AG04449 (cell line): ENCODE measurements at places on chromosomes 4 and X.

DNA sequence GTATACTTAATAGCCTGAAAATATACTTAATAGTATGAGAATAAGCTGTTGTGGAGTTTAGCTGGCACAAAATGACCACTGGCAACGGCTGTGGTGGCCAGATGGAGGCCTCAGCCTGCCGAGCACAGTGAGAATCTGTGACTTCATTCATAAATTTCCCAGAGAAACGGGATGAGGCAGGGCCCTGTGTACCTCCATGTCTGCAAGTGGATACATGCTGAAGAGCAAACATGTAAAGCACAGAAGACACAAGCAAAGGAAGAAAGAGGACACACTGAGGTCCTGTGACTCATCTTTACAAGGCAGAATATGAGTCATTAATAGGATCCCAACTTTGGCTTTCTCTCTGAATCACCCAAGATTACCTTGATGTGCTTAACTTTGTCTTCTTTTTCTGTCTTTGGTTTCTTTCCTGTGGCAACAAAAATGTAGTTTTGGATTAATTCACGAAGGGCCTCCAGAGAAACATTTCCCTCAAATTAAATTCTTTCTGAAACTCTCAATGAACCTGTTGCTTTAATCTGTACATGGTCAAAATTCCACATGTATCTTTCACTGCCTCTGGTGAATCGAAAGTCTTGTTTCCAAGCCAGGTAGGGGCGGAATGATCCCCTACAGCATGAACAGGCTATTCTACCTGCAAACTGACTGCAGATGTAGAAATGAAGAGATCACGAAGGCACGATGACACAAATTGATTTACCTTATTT is 56.4 kb downstream of the IRF2 start:
- peak; percentile 47 for DNase-seq

GRCh38 chr4:158965226-158965625 is 137.7 kb upstream of the RAPGEF2 start:
- no peak for DNase-seq

DNA sequence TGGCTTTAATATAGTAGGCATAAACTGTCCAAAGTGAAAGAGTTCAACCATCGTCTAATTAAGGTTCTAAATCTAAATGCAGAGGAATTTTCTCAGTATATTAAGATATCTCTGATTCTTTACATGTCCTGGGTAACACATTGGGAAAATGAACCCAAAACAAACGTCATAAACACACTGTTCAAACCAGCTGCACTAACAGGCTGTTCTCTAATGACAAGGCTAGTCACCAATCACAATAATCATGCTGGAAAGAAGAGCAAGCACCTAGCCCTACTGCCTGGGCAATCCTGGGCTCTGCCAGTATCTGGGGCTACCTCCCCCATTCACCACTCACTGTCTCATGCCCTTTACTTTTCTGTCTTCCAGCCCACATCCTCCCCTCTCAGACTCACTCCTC is 107.9 kb downstream of the EFHC2 start:
- no peak for DNase-seq

DNA sequence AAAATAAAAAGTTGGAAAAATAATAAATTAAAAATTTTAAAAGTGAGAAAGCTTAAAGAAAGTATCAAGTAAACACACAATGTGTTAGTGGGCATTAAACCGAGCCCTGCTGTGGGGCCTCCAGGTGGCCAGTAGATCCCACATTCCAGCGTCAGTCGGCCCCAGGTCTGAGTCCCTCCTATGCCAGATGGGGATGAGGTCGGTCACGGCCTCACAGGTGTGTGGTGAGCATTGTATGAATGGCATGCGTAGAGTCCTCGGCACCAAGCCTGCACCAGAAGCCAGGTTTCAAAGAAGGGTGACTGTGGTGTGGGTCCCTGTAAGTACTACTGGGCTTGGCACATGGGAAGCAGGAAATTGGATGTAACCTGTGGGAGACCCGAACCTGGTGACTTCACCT is 75.6 kb upstream of the MSX1 start:
- DNase-seq: no peak

GRCh38 chr4:186778134-186778533 is 54.5 kb upstream of the FAT1 start:
- no peak for DNase-seq

GRCh38 chrX:154804957-154805695 is at the start of gene MPP1:
MPP1 (minus strand) TSS chrX:154805485; CDS start chrX:154805373, 112 bp downstream.
- DNase-seq: no peak
